Esophagus squamous epithelium (tissue), 5 donors: ENCODE measurements at places on chromosomes 7 and 10. TPM values are rescaled to one million over a fixed set of nuclear protein-coding genes. Genes with fewer than 3 reads are reported as not detected.

- no peaks in the 10 kb centered on the region for H3K36me3 ChIP-seq
- no peaks in the 10 kb centered on the region for H3K27me3 ChIP-seq
- no peak for DNase-seq
- H3K4me1 ChIP-seq = no peaks in the 10 kb centered on the region
- H3K4me3 ChIP-seq = no peak overlapping the region
Observed at GRCh38 chr10:47133871-47134570, 166.0 kb upstream of the GDF10 start.

The ANXA8L1 gene
- total RNA-seq = 321 TPM

GRCh38 chr7:50709151-50709550, 73.5 kb downstream of the GRB10 start:
- no peak overlapping the region for H3K4me3 ChIP-seq
- no peak for DNase-seq
- no peaks in the 10 kb centered on the region for H3K36me3 ChIP-seq

- H3K27ac ChIP-seq = no peak overlapping the region
- no peaks in the 10 kb centered on the region for H3K36me3 ChIP-seq
- DNase-seq = no peak
- H3K27me3 ChIP-seq = no peaks in the 10 kb centered on the region
Observed at GRCh38 chr10:131061216-131061615, 250.3 kb downstream of the TCERG1L start.

- DNase-seq = no peak
- no peaks in the 10 kb centered on the region for H3K36me3 ChIP-seq
- H3K4me3 ChIP-seq = no peak overlapping the region
- H3K27ac ChIP-seq = no peak overlapping the region
Observed at GRCh38 chr7:133860628-133861335, 266.4 kb upstream of the LRGUK start.

The CLRN3 gene
- not detected for total RNA-seq

The CD36 gene
- 85.5 TPM for total RNA-seq

The STAMBPL1 gene
- total RNA-seq = 10.3 TPM

The MALRD1 gene
- total RNA-seq = not detected

The CCZ1B gene
- total RNA-seq = 29.5 TPM

GRCh38 chr7:126993626-126994213, 259.0 kb downstream of the GRM8 start:
- H3K4me3 ChIP-seq = no peak overlapping the region
- no peak for DNase-seq
- H3K27me3 ChIP-seq = no peaks in the 10 kb centered on the region
- H3K27ac ChIP-seq = no peak overlapping the region
- H3K36me3 ChIP-seq = no peaks in the 10 kb centered on the region

The SUN3 gene
- not detected for total RNA-seq
